ENCODE measurements at places on chromosomes 16 and 17.

DNA sequence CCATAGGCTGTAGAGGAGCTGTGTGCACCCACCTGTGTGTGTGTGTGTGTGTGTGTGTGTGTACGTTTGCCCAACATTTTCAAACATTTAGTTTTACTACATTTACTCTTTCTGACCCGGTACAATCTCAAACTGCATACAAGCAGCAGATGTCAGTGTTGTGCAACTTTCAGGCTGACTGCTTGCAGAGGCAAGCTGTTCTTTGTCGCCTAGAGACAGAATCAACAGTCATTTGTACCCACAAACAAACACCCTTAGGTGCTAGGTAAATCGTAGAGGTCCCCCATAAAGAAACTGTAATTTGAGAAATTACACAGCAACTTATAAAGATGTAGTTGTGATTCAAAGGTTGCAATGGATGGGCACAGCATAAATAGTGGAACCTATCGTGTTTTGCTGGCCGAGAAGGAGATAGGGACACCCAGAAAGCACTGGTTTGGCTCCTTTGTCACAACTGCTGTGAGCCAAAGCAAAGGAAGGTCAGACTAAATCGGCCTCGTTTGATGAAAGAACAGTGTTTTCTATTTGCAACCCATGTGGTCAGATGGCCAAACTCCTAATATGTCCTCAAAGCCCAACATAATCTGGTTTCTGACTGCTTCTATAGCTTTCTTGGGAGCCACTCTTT is 478.4 kb downstream of the TOX3 start:
- DNase-seq, result no peak

DNA sequence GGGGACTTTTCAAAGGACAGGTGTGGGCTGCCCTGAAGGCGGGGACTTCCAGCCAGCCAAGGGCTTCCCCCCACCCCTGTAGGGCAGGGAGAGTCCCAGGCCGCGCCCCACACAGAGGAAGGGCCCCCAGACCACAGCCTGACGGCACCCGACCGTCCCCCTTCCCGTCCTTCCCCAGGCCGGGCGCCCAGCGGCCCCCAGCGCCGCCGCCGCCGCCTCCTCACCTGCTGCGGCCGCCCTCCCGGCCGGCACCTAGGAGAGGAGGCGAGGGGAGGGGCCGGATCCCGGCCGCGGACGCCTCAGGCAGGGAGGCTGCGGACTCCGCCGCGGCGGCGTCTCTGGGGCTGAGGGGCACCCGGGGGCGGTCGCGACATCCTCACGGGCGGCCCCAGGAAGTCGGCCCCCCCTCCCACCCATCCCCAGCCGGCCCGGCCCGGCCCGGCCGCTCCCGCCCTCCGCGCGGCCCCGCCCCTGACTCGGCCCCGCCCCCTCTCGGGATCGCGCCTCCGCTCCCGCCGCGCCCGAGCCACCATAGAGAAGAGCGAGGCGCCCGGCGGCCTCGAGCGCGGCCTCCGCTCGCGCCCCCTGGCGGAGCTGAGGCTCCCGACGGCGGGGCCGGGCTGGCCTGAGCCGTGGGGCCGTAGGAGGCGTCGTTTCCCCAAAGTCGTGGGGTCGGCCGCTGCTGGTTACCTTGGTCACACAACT is 25.5 kb upstream of the RFFL start:
- peak; percentile 88 for DNase-seq

- DNase-seq, result peak; percentile 84
These were observed 780 bp upstream of the DCAKD start for GRCh38 chr17:45052052-45052772.

- DNase-seq, result no peak
These were observed 78.9 kb downstream of the ABCC6 start for GRCh38 chr16:16144416-16144815.

- peak; percentile 46 for DNase-seq
These were observed 885 bp downstream of the ZNF207 start for GRCh38 chr17:32350666-32351418.

DNA sequence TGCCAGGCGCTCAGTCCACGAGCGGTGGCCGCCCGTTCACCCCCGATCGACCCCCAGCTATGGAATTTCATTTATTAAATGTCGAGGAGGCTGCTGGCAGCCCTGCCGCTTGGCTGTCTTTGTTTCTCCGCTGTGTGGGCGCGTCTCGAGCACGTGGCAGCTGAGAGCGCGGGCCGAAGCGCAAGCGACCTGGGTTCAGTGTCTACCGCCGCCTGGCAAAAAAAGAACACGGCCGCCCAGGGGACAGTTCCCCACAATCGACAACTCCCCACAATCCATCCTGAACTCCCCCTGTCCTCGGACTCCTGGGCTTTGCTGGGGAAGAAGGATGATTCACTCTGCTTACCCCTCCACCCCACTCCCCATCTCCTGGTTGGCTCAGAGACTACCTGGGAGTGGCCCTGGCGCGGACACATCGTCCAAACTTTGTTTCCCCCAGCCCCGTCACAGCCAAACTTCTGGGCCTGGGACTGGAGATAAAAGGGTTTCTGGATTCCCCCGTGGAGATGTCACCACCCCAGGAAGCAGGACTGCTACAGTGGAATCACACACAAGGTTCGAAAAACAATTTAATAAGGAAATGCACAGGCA is 1.7 kb upstream of the ANKRD13B start:
- DNase-seq, result no peak

DNA sequence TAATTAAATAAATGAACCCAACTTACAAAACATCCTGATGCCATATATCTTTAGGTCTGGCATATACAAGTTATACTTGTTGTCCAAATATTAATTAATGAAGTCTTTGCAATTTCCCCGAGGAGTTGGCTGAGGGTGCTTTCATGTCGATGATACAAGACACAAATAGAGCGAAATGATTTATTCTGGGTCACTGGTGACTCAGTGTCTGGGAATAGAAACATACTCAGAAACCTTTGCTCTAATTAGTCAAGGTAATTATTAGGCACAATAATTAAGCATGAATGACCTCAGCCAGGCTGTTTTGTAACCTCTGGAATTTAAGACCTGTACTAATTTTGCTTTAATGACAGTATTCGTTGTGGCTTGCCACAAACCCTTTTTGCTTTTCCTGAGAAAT is 37.0 kb upstream of the HAPSTR1 start:
- no peak for DNase-seq

GRCh38 chr16:17026600-17027242 is 444.0 kb downstream of the XYLT1 start:
- DNase-seq, result peak; percentile 39

DNA sequence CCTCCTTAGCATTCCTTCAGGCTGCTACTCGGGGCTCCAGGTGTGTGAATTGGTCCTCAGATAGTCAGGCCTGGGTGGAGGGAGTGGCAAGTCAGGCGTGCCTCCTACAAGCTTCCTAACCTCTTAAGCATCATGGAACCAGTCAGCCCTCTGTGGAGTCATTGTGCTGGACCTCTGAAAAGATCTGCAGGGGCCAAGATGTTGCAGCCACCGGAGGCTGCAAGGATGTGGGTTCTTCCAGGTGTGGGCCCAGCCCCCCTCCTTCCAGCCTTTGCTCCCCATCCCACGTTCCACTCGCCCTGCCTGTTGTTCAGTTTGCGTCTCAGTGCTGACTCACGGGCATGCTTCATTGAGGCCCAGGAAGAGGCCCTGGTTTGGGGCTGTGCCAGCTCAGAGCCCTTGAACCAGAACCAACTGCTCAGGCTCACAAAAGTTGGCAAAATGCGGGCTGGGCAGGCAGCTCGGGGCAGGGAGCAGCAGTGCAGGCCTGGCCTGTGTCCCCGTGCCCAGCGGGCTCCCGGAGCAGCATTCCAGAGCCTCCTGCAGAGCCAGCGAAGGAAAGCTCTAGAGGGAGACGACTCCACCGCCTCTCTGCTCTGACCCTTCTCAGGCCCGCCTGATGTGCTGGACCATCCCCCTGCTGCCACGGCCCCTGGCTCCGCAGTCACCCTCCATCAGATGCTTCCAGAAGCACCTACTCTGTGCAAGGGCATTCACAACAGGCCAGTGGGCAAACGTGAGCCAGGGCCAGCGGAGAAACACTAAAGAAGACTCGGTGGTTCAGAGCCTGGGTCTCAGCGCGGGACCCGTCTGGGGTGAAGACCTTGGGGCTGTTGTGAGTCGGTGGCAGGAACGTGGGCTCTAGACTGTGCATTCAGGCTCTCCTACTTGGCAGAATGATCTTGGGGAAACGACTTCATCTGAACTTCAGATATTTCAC is 7.5 kb downstream of the LDHD start:
- DNase-seq, result peak; percentile 86

DNA sequence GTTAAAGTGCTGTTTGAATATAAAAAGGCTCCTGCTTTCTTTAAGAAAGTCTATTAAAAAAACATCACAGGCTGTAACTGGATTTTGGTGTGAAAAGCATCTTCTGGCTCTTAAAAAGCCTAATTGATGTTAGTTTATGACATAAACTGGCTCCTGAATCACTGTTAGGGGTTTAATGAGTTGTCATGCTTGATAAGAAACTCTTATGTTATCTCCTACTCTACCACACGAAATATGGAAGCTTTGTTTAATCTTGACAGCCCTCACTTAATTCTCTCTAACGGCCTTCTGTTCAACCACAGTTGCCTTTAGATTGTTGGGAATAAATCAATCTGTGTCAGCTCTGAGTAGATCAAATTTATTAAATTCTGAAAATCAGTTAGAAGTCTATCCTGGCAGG is 51.5 kb downstream of the CPPED1 start:
- DNase-seq, result no peak

DNA sequence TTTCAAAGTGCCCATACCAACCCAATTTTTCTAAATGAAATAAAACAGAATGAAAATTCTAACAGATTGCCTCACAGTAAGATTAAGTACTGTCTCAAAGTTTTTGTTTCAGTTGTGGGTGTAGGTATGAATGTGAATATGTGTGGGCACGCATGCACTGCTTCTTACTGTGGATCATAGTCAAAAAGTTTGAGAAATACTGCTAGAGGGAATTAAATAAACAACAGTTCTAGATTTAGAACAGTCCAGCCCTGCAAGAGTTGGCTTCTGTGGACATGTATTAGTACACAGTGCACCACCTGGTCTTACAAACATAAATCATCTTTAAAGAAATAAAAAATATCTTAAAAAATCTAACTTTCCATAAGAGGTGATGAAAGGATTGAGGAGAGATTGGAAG is 8.4 kb downstream of the ZNF652 start:
- no peak for DNase-seq

- DNase-seq, result peak; percentile 57
These were observed 19.8 kb downstream of the HOXB1 start for GRCh38 chr17:48510761-48511604.

DNA sequence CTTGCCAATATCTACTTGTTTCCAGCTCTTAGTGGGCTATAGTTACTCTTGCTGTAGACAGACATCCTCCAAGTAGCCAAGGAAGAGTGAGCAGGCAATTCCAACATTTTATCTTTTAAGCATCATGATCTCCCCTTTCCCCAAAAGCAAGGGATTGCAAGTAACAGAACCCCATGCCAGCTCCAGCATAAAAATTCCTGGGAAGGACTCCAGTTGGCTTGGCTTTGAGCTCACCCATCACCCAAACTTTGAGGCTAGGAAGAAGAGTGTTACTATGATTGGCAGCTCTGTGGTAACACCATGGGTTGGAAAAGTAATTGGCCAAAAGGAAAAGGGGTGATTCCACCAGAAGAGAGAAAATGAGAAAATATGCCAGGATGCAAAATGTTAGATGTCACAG is 1086.4 kb upstream of the RBFOX1 start:
- no peak for DNase-seq

DNA sequence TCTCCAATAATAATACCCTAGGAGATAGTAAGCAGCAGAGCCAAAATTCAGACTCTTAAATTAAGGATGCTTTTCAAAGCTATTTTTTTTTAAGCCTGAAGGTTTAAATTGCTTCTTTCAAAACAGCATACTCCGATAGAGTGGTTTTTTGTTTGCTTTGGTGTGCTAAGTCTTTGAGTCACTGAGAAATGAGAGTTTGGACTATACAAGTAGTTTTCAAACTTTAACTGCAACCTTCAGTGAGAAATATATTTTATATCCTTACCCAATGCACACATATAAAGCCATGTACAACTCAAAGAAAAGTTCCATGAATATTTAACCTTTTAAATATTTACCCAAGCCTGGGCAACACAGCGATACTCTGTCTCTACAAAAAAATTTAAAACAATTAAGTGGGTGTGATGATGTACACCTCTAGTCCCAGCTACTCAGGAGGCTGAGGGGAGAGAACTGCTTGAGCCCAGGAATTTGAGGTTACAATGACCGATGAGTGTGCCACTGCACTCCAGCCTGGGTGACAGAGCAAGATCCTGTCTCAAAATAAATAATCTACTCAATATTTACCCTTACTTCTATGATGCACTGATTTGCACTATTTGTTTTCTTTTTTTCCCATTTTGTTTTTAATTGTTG is 19.2 kb downstream of the DCUN1D3 start:
- no peak for DNase-seq

DNA sequence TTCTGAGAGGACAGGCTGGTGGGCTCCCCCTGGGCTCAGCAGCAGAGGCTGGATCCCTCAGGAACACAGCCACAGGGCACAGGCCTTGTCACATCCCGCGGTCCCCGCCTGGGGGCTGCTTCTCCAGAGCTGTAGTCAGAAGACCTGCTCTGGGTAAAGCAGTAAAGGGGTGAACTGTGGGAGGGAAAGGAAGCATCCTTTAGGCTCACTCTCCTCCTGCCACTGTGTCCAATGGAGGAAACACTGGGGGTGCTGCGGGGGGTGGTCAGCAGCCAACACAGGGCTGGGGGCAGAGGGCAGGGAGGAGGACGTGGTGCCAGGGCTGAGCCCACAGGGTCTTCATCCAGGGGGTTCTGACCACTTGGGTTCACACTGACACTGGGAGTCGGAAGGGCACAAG is 5.0 kb upstream of the SLC38A8 start:
- no peak for DNase-seq

GRCh38 chr16:87457061-87457611 is 35.7 kb downstream of the ZCCHC14 start:
- DNase-seq, result no peak

GRCh38 chr16:59047114-59047513 is 313.0 kb upstream of the GOT2 start:
- no peak for DNase-seq

- no peak for DNase-seq
These were observed 37.1 kb downstream of the MRC2 start for GRCh38 chr17:62664336-62665120.

GRCh38 chr17:59074494-59074893 is 32.2 kb downstream of the TRIM37 start:
- no peak for DNase-seq

DNA sequence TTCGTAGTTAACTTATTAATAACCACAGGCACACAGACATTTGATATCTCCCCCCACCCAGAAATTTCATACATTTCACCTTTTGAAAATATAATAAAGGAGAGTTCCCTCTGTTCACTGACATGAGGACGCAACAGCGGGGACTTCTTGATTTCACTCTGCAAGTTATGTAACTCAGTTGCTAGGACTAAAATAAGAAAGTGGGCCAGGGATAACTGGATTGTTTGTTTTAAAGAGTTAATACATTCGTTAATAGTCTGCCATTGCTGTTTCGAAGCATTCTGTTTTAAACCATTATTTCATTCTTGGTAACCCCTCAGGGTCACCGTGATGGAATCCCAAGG is 1.2 kb downstream of the RHOT1 start:
- DNase-seq, result no peak

GRCh38 chr16:11585460-11586377 is 1.0 kb downstream of the LITAF start:
- no peak for DNase-seq

All from activated CD4-positive, alpha-beta T cell treated with anti-CD3 and anti-CD28 coated beads, Interleukin-2, Interleukin-4, amounts not matched to agents 100 ng/mL and 50 ng/mL, durations not matched to agents 16 hours and 8 hours (primary cell).